ENCODE measurements at places on chromosomes 1 and 21. TPM values are rescaled to one million over a fixed set of nuclear protein-coding genes. Genes with fewer than 3 reads are reported as not detected.

GRCh38 chr1:96688767-96689166, 32.8 kb upstream of the PTBP2 start:
- no peaks in the 10 kb centered on the region for H3K27me3 ChIP-seq
- DNase-seq, result no peak
- no peaks in the 10 kb centered on the region for H3K36me3 ChIP-seq
- no peak overlapping the region for H3K27ac ChIP-seq

- no peak for DNase-seq
- H3K4me1 ChIP-seq, result peaks cover 24% of the 10 kb centered on the region
- H3K4me3 ChIP-seq, result no peak overlapping the region
- H3K36me3 ChIP-seq, result no peaks in the 10 kb centered on the region
Observed at GRCh38 chr1:53022179-53022578, 39.8 kb upstream of the PODN start.

GRCh38 chr1:13878021-13878420, 178.0 kb downstream of the PRDM2 start:
- H3K27ac ChIP-seq, result no peak overlapping the region
- H3K36me3 ChIP-seq, result no peaks in the 10 kb centered on the region
- H3K4me3 ChIP-seq, result no peak overlapping the region
- no peak for DNase-seq
- no peaks in the 10 kb centered on the region for H3K4me1 ChIP-seq

GRCh38 chr1:118115567-118116295, 69.3 kb downstream of the SPAG17 start:
- H3K4me1 ChIP-seq, result no peaks in the 10 kb centered on the region
- no peaks in the 10 kb centered on the region for H3K27me3 ChIP-seq
- no peak overlapping the region for H3K4me3 ChIP-seq

GRCh38 chr1:178385662-178386061, 111.1 kb downstream of the CLEC20A start:
- H3K36me3 ChIP-seq, result no peaks in the 10 kb centered on the region
- no peak overlapping the region for H3K4me3 ChIP-seq
- H3K27ac ChIP-seq, result no peak overlapping the region
- no peak for DNase-seq

The GJB5 gene
- total RNA-seq, result not detected

The PLA2G2F gene
- total RNA-seq, result not detected

The PRCC gene
- total RNA-seq, result 29.8 TPM

Data from right atrium auricular region (tissue), 2 donors.